ENCODE measurements at places on chromosomes 2 and 18. TPM values are rescaled to one million over a fixed set of nuclear protein-coding genes. Genes with fewer than 3 reads are reported as not detected.

GRCh38 chr2:120904830-120905234, 169.2 kb downstream of the GLI2 start:
- DNase-seq = no peak

- no peak for DNase-seq
Observed at GRCh38 chr2:241223211-241224017, 34.9 kb downstream of the ANO7 start.

DNA sequence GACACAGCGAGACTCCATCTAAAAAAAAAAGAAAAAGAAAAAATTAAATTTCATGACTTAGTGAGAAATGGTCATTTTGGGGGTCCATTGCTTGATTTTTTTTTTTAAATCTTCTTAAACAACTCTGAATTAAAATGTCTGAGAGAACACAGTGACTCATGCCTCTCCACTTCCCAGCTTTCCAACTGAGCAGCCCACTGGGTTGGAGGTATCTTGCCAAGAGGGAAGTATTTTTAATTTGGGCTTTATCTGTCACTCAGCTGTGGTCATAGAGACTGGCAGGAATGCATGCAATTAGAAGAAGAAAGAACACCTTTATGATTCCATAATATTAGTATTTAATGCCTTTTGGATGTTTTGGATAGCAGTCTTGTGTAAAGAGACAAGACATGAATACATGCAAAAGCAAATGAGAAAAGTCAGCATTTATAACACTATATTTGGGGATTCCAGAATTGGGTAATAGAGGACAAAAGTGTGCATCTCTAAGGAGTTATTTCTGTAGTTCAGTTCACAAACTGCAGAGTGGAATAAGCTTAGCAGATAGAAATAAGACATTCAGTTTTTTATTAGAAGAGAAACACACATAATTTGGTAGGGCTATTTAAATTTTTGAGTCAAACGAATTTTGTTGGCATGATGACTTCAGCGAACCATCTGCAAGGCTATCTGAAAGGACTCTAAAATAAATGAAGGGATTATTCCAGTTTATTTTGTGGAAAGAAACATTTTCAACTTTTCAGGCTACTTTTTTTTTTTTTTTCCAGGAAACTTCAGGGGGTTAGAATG, 254.8 kb downstream of the TGIF1 start:
- DNase-seq = no peak

DNA sequence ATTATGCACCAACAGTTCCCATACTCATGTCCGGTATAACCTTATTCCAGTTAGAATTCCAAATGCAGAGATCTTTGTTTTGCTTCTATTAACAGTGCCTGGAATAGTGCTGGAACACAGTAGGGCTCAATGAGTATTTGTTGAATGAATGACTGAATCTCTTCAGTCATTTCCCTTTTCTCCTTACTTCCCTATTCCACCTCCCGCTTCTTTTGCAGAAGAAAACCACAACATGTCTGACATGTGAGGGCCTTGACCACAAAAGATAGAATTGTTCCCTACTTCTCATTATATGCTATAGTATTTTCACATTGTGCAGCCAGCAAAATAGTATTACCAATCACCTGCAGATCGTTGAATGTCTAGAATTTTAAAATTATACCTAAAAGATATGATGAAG, 19.5 kb upstream of the HNRNPLL start:
- DNase-seq = no peak

DNA sequence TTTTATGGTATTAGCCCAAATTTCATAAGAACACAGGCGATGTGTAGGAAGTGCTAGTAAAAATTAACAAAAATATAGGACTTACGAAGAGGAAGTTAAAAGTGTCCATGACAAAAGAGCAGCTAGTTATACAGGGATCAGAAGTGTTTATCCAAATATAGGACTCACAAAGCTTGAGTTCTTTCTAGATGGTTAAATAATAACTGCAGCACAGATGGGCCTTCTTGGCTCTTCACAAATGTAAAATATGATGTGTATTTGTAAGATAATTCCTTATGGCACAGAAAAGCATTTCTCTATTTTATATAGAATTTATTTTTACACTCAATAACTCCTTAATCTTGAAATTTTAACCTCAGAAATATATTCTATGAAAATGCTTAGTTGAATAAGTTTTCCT, 100.9 kb upstream of the SPHKAP start:
- no peak for DNase-seq

GRCh38 chr2:50748671-50749070, 283.3 kb downstream of the NRXN1 start:
- DNase-seq = no peak

Gene ASPRV1
- total RNA-seq = 1.7 TPM
